Left kidney (tissue), 8 donors: ENCODE measurements at places on chromosomes 16 and 17. TPM values are rescaled to one million over a fixed set of nuclear protein-coding genes. Genes with fewer than 3 reads are reported as not detected.

Gene TP53TG3B
- polyA plus RNA-seq: not detected

Gene OTOP2
- not detected for polyA plus RNA-seq

Gene METRNL
- polyA plus RNA-seq: 29.9 TPM

Gene NAGS
- 2.0 TPM for polyA plus RNA-seq

Gene C17orf107
- polyA plus RNA-seq: 0.71 TPM

Gene ZNF19
- polyA plus RNA-seq: 15.6 TPM

Gene TLCD3B
- polyA plus RNA-seq: 1.2 TPM

Gene NGFR
- 2.9 TPM for polyA plus RNA-seq

Gene ITPRIPL2
- polyA plus RNA-seq: 15.9 TPM

Gene SLC47A1
- polyA plus RNA-seq: 27.3 TPM

Gene SLC16A11
- polyA plus RNA-seq: 0.18 TPM

Gene CD7
- 0.18 TPM for polyA plus RNA-seq

Gene KCNH4
- polyA plus RNA-seq: not detected

Gene FSCN2
- polyA plus RNA-seq: 1.7 TPM
